T-helper 9 cell (primary cell): ENCODE measurements at places on chromosomes 4 and X.

DNA sequence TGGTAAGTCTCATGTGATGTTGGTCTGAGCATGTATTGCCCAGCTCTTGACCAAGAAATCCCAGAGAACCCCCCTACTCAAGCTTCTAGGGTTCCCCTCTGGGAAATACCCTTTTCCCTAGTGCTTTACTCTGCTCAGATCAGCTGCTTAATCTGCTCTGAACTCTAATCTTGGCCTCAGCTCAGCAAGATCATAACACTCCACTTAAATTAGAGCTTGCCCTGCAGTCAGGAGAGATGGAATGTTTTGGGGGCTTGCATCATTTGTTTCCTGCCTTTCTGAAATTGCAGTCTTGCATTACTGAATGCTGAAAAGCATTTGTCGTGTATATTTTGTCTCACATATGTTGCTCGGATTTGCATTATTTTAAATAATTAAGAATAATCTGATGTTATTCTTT, 1153.6 kb downstream of the FSTL5 start:
- no peak for DNase-seq

DNA sequence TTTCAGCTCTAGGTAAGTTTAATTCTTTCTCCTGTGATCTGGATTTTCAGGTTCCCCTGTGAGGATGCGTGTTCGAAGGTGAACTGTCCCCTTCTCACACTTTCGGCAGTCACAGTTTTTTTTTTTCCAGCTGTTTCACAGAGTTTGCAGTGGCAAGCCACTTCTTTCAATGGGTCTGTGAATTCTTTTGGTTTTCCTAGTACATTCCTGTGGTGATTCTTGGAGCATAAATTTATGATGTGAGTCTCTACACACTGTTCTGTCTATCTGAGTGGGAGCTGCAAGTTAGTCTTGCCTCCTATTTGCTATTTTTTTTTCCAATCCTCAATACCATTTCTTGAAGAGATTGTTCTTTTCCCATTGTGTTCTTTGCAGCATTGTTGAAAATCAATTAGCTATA, 595.5 kb downstream of the RAPGEF2 start:
- no peak for DNase-seq

DNA sequence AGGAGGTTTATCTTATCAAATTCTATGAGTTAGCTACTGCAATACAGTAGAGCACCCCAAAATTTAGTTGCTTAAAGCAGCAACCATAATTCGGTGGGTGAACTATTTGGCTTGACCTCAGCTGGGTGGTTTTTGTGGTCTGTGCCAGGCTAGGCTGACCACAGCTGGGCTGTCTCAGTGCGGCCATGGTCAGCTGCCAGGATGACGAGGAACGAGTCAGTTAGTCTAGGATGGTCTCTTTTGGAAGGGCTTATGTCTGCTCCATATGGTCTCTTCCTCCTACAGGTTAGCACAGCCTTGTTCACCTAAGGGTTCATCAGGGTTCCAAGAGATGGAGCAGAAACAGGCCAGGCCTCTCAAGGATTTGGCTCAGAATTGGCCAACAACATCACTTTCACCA, 210.4 kb downstream of the PALLD start:
- DNase-seq: no peak

DNA sequence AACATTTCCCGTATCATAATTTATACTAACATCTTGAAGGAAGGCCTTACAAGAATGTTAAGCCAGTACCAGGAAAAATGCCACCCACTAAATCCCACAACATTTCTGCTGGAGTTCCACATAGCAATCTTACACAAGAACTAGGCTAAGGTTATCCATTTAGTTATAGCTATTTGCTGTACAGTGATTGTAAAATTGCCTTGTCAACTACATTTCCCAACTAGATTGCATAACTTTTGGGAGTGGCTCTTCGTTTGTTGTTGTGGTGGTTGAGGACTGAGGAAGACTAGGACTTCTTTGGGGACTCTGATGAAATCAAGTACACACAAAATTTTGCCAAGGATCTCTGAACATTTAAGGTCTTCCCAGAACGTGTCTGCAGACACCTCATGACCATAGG, 8.0 kb downstream of the IBSP start:
- DNase-seq: no peak

DNA sequence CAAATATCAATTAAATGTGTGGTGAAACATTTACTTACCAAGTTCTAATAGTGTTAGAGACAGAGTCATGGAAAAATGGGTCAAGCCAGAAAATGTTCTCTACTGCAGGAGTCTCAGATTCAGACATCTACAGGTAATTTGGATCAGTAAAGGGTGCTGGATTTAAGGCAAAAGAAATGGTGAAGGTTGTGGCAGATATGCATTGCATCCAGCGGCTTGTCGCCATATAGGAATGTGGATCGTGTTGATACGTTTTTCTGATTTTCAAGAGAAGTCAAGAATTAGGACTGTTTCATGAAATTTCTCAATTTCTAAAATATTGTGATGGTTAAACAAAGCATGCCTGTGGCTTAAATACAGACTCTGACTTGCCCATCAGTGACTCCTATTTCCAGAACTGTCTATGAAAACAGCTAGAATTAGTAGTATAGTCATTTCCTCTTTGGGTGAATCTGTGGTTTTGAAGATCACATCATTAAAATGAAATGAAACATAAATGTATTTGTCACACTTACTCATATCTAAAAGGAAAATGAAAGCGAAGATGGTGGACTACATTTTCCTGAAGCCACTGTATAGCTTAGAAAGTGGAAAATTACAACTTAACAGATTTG, 110.1 kb upstream of the VEGFC start:
- DNase-seq: no peak
